ENCODE measurements at places on chromosomes 11 and 22.

DNA sequence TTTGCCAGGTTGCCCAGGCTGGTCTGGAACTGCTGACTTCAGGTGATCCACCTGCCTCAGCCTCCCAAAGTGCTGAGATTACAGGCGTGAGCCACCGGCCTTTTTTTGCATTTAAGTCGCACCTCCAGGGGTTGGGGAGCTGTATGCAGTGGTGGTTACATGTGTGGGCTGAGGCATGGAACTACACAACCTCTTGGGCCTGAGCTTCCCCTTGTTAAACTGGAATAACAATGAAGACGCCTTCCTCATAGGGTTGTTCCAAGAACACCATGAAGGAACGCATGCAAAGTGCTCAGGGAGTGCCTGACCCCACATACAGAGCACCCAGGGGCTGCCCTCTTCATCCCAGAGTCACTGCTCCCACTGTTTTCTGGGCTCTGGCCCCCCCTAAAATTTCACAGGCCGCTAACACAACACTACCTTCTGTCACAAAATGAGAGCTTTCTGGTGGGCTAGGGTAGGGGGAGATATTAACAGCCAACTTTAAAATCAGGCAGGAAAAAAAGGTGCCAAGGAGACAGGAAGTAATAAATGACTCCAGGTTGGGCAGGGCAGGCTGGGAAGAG is 1.3 kb upstream of the FAM118A start:
- DNase-seq, result no peak

GRCh38 chr22:20027966-20028854 is 7.3 kb downstream of the TANGO2 start:
- DNase-seq, result peak; percentile 17

DNA sequence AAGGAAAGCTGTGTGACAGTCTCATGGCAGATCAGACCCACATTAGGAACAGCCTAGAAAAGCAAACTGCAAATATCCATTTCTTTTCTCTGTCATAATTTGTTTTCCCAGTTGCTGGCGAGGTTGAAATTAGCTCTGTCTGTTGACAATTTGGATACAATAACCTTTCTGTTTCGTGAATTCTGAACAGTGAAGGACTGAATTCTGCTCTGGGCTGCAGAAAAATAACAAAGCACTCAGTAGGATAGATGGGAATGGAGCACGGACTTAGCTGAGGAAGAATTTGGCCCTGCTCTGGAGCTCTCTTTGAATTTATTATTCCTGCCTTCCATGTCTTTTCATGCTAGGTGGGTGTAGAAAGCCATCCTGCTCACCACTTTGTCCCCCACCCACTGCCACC is 140.3 kb downstream of the RRAS2 start:
- no peak for DNase-seq

DNA sequence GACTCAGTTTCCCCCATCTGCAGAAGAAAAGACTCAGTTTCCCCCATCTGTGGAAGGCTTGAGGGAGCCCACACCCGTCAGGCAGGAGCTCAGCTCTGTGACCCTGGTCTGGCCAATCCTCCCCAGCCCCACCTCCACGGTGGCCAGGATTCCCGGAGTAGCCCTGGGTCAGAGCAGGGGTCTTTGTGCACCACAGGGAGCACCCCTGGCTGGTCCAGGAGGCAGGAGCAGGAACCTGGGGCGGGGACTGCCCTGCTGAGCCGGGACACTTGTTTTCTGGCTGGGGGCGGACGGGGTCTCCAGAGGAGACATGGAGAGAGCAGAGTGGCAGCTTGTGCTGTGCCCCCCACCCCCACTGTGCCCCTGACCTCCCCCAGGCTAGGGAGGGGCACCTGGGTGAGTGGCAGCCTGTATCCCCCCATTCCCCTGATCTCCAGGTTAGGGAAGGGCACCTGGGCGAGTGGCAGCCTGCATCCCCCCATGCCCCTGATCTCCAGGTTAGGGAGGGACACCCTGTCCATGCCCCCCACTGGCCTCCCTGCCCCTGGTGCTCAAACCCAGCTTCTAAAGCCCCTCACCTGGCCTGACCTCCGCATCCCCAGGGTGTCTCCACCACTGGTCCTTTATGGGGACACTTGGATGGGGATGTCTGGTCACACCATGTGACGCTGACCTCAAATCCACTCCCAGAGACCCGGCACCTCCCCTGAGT is 18.8 kb downstream of the IL17REL start:
- no peak for DNase-seq

DNA sequence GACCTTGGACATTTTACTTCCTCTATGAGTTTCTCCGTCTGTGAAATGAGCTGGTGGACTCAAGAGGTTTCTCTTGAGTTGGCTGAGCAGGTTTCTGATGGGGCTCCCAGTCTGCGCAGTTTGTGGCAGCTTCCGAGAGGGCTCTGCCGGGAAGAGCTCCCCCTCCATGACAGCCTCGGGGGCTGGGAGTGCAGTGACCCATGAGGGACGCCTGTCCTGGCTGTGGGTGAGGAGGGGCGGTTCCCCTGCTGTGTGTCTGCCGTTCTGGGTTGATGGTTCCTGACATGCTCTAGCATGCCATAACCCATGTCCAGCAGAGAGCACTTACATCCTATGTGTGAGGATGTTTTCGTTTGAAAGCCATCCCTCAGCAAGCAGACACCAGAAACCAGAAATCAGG is 14.8 kb downstream of the CSF2RB start:
- no peak for DNase-seq

DNA sequence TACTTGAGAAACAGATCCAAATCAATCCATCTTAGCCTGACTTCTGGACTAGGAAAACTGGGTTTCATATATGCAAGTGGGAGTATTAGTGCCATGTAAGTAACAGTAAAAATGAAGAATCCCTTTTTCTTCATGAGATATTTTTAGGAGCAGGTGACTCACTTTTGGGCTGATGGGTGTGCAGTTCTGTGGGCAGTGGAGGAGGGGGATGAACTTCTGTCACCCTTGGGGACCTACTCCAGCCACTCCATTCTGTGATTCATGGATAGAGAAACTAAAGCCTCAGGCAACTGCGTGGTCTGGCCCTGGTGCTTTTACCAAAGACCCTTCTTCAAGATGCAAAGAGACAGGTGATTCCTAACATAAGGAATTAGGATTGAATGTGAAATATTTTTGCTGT is 208.6 kb upstream of the NARS2 start:
- DNase-seq, result no peak

DNA sequence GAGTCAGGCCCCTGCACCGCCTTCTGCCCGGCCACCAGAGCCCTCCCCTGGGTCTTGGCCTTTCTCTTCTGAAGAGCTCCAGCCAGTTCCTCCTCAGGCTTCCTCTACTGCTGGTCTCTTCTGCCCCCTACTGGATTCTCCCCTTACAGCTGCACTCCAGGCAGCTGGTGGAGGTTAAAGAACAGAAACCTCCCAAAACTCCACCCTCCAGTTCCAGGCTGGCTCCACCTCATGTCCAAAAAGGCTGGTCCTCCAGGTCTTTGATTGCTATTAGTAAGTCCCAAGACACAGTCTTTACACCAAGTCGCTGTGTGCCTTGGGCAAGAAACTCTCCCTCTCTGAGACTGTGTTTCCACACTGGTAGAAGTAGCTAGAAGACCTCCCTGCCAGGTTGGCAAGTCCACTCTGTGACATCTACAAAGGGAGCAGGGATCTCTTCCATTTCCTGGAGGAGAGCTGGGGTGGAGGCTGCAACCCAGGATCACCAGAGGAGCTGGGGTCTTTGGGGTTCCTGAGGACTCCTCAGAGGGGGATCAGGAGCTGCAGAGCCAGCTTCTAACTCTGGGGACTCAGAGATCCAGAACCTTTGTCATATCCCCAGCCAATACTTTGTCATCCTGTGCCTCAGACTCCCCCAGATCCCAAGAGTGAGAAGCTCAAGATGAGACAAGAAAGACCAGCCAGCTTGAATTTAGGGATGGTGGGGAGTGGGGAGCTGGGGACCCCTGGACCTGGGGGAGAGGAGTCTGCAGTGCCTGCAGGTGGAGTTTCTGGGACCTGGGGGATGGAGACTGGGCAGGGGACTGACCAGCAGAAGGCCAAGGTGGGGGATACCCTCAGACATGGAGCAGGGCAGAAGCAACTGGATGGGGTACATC is 3.4 kb upstream of the IGLL5 start:
- DNase-seq, result peak; percentile 76

- no peak for DNase-seq
These were observed 427.0 kb upstream of the DDI1 start for GRCh38 chr11:103609117-103610066.

DNA sequence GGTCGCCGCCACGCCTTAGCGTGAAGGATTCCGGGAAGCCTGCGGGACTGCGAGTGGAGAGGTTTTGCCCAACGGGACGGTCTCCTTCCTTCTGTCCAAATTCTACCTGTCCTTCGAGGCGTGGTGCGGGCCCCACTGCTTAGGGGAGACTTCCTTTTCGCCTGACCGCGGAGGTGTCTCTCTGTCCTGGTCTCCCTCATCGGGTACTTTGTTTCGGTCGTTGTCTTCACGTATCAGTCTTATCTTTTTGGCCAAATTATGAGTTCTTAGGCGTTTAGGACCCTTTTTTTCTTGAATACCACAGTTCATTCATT is 388 bp downstream of the HINFP start:
- DNase-seq, result no peak

DNA sequence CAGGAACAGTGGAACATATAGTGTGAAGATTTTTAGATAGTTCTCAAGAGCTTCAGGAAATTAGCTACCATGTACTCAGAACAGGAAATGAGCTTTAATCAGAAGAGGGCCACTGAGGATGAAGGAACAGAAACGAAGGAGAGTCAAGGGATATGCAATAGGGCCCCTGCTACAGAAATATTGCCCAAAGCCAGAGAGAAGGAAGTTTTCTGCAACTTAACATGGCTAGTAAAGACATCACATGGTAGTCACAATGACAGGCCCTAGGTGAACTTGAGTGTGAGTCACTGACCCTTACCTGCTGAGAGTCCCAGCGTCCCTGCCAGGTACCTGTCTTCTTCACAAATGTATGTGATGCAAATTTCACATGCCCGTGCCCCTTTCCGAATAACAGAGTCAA is 25.2 kb upstream of the CARD16 start:
- DNase-seq, result peak; percentile 28

DNA sequence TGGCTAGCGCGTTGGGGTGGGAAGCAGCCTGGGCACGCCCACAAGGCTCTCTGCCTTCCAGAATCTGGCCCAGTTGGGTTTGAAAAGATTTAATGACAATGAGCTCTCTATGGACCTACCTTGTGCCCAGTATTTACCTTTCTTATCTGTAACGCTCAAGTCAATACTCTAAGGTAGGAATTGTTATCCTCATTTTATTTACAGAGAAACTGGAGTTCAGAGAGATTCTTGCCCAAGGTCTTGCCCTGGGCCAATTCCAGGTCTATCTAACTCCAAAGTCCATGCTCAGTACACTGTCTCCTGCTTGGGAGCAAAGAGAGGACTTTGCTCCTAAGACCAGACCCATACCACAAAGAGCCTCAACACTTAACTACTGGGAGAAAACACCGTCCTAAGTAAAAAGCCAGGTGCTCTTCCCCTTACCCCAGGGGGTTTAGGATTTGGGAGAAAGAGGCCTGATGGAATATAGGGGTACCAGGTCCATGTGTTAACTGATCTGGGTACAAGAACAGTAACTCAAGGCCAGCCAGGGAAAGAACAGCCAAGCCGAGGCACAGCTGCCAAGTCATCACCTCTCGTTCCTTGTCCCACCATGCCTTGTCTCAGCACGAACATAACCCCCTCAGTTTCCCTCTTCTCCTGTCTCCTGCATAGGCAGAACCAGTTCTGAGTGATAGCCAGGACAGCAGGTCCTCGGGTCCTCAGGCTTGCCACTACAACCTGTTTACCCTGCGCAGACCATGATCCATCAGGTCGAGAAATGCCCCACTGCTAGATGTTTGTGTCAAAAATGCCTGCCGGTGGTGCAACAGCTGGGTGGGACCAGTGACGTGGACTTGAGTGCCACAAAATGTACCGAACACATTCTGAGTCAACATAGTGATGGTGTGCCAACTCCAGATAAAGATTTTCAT is 14.6 kb downstream of the APOA4 start:
- DNase-seq, result no peak

DNA sequence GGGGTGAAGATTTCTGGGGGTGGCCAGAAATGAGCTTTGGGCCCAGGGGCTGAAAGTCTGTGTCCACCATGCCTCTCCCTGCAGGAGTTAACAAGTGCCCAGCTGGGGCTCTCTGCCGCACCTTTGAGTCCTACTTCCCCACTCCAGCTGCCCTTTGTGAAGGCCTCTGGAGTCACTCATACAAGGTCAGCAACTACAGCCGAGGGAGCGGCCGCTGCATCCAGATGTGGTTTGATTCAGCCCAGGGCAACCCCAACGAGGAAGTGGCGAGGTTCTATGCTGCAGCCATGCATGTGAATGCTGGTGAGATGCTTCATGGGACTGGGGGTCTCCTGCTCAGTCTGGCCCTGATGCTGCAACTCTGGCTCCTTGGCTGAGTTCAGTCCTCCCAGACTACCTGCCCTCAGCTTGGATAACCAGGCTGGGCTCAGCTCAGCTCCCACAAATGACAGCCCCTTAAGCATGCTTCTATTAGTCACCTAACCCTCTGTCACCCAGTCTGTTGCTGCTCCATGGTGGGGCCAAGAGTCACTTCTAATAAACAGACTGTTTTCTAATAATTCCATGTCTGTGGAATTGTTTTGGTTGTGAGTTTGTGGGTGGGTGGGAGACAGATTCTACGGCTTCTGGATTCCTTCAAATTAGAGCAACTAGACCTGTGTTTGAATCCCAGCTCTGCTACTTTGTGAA is 3.0 kb upstream of the INPPL1 start:
- no peak for DNase-seq

DNA sequence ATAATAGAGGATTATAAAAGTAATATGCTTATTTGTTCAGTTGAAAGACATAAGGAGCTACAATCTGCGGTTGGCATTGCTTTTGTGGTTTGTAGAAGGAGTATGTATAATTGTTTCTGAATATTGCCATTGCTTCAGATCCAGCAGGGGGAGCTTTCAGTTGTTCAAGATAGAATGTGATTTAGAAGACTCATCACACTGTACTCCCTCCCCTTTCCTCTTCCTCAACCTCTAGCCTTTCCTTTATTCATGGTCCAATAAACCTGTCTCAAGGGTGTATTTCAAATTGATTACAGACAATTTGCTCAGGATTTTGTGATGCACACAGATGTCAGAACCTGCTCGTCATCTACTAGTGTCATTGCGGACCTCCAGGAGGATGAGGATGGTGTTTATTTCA is 9.8 kb downstream of the PRMT3 start:
- DNase-seq, result peak; percentile 26
